ENCODE measurements at places on chromosomes 3 and 15. TPM values are rescaled to one million over a fixed set of nuclear protein-coding genes. Genes with fewer than 3 reads are reported as not detected.
A peak's percentile ranks its signal among the peaks of the same experiment; 100 is the strongest.

- no peak for DNase-seq
Observed at GRCh38 chr3:48997714-48998637, 7.9 kb downstream of the P4HTM start.

GRCh38 chr15:78751602-78751979 lies 59.7 kb downstream of the ADAMTS7 start:
- DNase-seq, result no peak

DNA sequence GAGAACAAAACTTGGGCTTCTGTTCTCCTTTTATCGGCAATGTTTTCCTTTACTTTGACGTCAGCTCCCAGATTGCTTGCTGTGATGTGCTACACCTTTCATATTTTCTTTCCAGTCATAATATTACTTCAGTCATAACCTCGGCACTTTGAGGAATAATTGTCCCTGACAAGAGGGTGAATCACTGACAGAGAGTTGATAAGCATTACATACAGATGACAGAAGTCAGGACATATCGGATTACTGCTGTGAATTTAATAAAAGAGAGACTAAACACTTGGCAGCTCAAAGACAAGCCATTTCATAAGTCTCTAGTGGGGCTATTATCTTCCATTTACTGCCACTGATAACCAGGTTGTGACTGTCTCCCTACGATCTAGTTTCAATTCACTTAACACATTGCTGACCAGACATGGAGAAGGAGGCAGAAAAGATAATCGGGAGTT lies 362.1 kb upstream of the ARRDC4 start:
- DNase-seq, result no peak

DNA sequence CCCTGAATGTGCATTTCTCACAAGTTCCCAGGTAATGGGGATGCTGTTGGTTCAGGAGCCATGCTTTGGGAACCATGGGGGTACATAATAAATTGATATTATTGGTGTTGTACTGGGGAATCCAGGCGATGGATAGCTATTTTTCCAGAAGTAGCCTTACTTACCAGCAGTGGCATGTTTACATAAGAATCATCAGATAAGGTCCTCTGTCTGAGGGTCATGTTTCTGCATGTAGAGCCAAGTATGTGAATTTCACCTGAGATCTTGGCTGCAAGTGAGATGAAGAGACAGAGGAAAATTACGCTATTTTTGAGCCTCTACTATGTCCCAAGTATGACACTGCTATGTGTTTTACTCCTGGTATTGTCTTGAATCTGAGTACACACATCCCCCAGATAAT lies 26.3 kb downstream of the GPD1L start:
- no peak for DNase-seq

GRCh38 chr15:101008158-101009139 lies 89.3 kb downstream of the LRRK1 start:
- DNase-seq, result peak; percentile 86

- no peak for DNase-seq
Observed at GRCh38 chr3:35638980-35639253, 408 bp upstream of the ARPP21 start.

DNA sequence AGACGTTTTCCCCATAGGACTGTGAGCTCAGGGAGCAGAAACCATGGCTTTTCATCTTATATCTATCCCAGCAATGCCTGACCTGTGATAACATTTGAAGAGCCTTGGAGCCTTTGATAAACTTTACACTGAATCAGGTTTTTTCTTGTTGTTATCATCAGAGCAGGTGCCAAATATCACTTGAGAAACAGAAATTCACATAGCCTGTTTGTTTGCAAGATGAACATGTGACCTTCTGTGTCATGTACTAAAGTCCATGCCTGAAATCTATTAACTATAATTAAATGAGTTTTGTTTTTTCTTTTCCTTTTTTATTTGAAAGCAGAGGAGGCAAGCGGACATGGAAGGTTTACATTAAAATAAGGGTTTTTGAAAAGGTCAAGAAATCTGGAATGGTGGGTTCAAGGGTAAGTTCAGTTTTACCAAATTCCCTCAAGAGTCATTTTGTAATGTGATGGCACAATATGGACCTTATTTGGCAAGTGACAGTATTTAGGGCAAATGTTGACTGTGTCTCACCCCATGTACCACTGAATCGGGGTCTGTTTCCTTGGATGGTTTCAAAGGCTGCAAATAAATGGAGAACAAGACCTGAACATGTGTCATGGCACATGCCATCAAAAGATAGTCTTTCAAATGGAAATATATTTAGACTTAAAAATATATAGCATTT lies 90.7 kb downstream of the NEK10 start:
- no peak for DNase-seq

DNA sequence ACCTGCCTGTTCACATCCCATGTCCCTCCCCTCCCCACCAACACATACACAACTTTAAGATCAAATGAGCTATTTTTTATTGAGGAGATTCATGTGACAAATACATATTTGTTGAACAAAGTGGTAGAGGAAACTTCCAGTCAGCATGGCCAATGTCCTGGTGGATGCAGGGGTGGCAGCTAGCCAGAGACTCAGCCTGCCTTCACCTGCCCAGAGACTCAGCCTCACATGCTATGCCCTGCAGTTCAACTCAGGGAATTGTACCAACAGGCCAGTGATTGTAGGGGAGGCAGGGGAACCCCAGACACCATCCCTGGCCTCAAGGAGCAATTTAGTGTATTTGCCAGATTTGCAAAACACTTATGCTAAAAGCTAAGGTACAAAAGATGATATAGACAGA lies 136.6 kb downstream of the OPA1 start:
- DNase-seq, result no peak

Gene RYK
- total RNA-seq, result 9.7 TPM

GRCh38 chr15:61715082-61715481 lies 345.2 kb downstream of the VPS13C start:
- DNase-seq, result no peak

GRCh38 chr3:190746531-190746930 lies 116.0 kb downstream of the GMNC start:
- DNase-seq, result no peak

- DNase-seq, result no peak
Observed at GRCh38 chr15:46607077-46607476, 972.2 kb downstream of the SQOR start.

Gene GHSR
- total RNA-seq, result not detected

GRCh38 chr3:127351321-127351720 lies 63.5 kb upstream of the PRR20G start:
- no peak for DNase-seq

DNA sequence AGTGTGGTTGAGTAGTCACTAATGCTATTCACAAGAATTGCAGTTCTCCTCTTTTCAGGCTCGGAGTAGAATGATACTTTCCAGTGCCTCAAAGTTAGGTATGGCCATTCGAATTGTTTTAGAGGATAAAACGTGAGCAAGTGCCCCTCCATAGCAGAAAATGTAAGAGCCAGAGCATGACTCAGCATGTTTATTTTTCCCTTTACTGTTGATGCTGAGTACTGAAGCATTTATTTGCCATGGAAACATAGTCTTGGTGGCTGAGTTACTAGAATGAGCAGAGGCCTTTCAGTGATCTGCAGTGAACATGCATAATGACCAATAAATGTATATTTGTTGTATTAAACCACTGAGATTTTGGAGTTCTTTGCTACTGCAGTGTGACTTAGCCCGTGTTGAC lies 540.6 kb downstream of the NLGN1 start:
- no peak for DNase-seq

DNA sequence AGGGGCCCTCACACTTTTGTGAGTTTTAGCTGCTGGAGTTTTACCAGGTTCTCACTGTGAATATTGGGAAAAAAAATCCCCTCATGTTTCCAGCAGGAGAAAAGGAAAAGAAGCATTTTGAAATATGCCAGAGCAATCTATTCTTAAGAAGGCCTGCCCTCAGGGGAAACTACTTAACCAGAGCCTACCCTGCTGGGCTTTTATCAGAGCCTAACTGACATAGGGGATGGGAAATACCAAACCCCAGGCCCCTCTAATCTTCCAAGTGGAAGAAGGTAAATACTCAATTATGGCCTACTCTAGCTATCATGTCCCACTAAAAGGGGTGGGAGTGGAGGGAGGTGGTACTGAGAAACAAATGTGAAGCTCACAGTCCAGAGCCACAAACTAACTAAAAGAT lies 68.7 kb upstream of the NMNAT3 start:
- DNase-seq, result no peak

- peak; percentile 38 for DNase-seq
Observed at GRCh38 chr3:73508330-73508954, 116.3 kb downstream of the PDZRN3 start.

- DNase-seq, result no peak
Observed at GRCh38 chr3:55166576-55167555, 239.0 kb upstream of the LRTM1 start.

DNA sequence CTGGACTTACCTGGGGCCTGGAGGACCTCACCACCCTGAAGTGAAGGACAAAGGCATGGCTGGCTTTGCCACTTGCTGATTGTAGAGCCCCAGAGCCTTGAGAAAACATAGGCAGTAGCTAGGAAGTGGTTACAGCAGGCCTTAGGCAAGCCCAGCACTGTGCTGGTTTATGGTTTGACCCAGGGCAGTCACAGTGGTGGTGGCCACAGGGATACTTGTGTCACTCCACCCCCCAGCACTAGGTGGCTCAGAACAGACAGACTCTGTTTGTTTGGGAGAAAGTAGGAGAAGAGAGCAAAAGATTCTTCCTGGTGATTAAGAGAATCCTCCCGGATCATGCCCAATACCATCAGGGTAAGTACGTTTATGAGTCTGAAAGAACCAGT lies 13.2 kb upstream of the COL8A1 start:
- no peak for DNase-seq

DNA sequence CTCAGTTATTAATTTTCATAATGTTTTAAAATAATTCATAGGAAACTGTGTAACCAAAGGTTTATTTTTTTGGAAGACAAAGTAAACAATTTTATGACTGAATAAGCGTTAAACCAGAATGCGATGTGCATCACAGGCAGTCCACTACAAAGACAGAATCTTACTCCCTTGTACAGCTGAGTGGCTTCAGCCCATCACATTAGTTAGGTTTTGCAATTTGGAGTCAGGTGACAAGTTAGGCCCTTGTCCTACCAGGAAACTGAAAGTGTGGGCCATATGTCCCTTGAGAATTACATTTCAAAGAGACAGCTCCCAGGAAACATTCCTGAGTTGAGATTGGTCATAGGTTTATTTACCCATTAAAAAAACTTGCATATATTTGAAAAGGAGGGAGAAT lies 156.3 kb downstream of the MEX3B start:
- DNase-seq, result no peak

DNA sequence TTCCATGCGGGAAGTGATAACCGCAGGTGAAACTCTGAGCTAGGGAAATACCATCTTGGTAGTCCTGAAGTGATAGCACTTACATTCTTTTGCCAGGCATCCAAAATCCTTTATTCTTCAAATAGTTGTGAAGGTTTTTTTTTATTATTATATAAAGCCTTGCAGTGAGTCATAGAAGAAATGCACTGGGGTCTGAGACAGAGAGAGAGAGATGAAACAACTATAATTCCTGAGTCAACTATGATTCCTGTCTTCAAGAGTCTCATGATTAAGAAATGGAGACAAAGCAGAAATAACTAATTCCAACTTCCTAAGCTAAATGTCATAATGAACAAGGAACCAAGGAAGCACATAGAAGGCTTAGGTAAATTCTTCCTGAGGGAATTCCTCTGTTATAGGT lies 495.6 kb downstream of the LPP start:
- no peak for DNase-seq

Gene C3orf49
- not detected for total RNA-seq

Gene WWTR1
- total RNA-seq, result 0.27 TPM

DNA sequence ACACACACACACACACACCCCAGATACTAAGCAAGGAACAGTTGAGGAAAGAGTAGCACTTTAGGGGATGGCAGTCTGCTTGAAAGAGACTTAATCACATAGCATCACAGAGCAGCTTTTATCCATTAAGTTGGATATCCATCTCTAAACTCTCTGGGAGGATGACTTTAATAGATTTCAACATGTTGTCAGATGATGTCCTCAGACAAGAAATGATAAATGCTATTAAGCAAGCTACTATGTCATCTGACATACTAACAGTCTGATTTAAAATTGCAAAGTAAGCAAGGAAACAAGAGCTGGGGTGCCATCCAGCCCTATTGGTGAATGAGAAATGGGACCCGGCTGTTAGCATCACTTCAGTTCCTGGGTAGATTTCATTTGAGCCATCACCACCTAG lies 136.9 kb downstream of the PLCL2 start:
- no peak for DNase-seq

DNA sequence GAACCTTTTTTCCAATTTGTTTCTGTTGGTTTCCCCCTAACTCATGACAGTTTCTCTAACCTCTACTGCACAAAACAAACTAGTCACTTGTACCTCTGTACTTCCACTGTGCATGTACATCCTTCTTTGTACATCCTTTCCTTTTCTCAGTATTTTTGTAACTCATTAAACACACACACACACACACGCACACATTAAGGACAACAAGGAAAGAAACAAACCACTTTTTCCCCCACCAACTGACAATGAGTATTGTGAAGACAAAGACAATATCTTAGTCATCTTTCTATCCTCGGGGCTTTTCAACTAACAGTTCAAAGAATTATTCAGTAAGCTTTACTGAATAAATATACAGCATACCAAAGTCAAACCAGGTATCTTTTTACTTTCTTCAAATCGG lies 170.5 kb downstream of the VPS13C start:
- no peak for DNase-seq

- DNase-seq, result no peak
Observed at GRCh38 chr3:53682807-53683206, 163.4 kb downstream of the CHDH start.

Gene APBA2
- total RNA-seq, result 19.2 TPM

DNA sequence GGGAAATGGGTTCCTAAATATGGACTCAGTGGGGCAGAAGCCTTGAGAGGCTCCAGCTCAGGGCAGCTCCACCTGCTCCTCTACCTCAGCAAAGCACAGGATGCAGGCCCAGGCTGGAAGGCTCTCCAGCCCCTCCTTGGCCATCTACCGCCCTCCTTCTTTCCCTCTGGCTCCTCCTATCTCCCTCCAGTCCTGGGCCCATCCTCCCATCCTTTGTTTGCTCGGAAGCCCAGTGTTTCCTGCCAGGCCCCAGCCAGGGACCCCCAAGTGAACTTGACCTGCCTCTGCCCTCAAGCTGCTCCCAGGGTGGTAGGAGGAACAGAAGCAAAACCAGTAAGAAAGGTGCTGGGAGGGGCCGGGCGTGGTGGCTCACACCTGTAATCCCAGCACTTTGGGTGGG lies 20.1 kb downstream of the MAPKAPK3 start:
- DNase-seq, result no peak

DNA sequence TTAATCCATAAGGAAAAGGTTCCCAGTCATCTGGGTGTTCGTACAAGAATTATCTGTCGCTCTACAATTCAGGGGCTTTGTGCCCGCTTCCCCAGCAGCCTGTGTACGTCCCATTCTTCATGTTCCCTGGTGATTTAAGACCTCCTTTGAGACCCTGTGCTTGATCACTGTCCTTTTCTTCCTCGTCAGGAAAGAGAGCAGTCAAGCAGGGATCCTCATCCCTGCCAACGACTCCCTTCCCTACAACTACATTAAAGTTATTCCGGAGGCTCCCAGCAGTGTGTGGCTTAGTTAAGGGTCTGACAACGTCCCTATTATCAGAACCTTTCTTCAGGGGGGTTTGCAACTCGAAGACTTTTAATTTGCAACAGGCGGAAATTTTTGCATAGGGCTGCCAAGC lies 175.7 kb downstream of the FOXP1 start:
- no peak for DNase-seq

- DNase-seq, result no peak
Observed at GRCh38 chr3:196788528-196788927, 48.9 kb downstream of the PAK2 start.

- DNase-seq, result no peak
Observed at GRCh38 chr3:141170678-141171295, 60.8 kb upstream of the PXYLP1 start.

- peak; percentile 27 for DNase-seq
Observed at GRCh38 chr15:77944002-77944867, 133.3 kb downstream of the TBC1D2B start.

- DNase-seq, result peak; percentile 26
Observed at GRCh38 chr3:107985496-107985895, 105.3 kb downstream of the CD47 start.

Measured in activated CD4-positive, alpha-beta T cell treated with anti-CD3 and anti-CD28 coated beads, Interleukin-2, amount 10 ng/mL, durations not matched to agents 7 days and 5 days (primary cell).